ENCODE measurements at places on chromosomes 1 and 21. TPM values are rescaled to one million over a fixed set of nuclear protein-coding genes. Genes with fewer than 3 reads are reported as not detected.

The VWA5B1 gene
- total RNA-seq: not detected

The LACTBL1 gene
- total RNA-seq: not detected

The AVPR1B gene
- not detected for total RNA-seq

The HES2 gene
- total RNA-seq: 31.5 TPM

The TMEM200B gene
- total RNA-seq: 1.8 TPM

The TRIM17 gene
- total RNA-seq: not detected

The DNASE2B gene
- not detected for total RNA-seq

The TSPAN1 gene
- total RNA-seq: 2.5 TPM

The LHX8 gene
- not detected for total RNA-seq

The FCRL5 gene
- not detected for total RNA-seq

The NOL9 gene
- total RNA-seq: 20.6 TPM

The AMY1B gene
- not detected for total RNA-seq

The SLFNL1 gene
- total RNA-seq: 0.07 TPM

The TIE1 gene
- total RNA-seq: 478 TPM

The ADGRB2 gene
- total RNA-seq: 0.40 TPM

The LRRC7 gene
- 0.10 TPM for total RNA-seq

The GPBP1L1 gene
- total RNA-seq: 65.2 TPM

The OSCP1 gene
- total RNA-seq: 4.5 TPM

The TINAGL1 gene
- total RNA-seq: 1,345 TPM

The CLIC6 gene
- not detected for total RNA-seq

The GCSAML gene
- not detected for total RNA-seq

The FCGR3B gene
- total RNA-seq: not detected

The WNT3A gene
- total RNA-seq: not detected

The CRP gene
- total RNA-seq: not detected

The LAPTM5 gene
- total RNA-seq: 55.9 TPM

The PERM1 gene
- total RNA-seq: not detected

The SERPINC1 gene
- not detected for total RNA-seq

The ATP1A2 gene
- total RNA-seq: not detected

The RGSL1 gene
- not detected for total RNA-seq

The SLC1A7 gene
- total RNA-seq: not detected

The LRRC8C gene
- 51.8 TPM for total RNA-seq

The CELA2A gene
- not detected for total RNA-seq

The FAM163A gene
- 0.30 TPM for total RNA-seq

The LCE1F gene
- not detected for total RNA-seq

The SSU72 gene
- total RNA-seq: 116 TPM

The FCRL6 gene
- not detected for total RNA-seq

The LRRIQ3 gene
- 0.34 TPM for total RNA-seq

The AQP10 gene
- not detected for total RNA-seq

The FCGR3A gene
- total RNA-seq: not detected

All from mammary microvascular endothelial cell (primary cell).